Stimulated activated CD4-positive, alpha-beta T cell treated with anti-CD3 and anti-CD28 coated beads, Interleukin-4, amount 100 ng/mL, for 24 hours (primary cell): ENCODE measurements at places on chromosomes 1 and 21.

DNA sequence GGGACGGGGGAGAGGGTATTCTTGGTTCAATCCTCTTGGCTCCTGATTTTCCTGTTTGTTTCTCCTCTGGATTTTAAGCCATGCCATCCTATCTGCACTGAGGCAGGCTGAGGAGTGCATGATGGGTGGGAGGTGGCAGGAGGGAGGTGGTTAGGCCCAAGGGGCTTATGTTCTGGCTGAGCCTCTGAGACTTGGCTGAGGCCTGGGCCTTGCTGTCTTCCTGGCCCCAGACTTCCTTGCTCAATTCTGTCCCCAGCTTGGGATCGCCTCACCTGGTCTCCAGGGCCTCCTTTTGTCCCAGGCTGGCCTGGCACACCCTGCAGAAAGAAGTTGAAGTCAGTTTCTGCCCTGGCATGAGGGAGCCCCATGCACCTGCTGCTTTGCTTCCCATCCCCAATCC, 11.2 kb downstream of the COL9A2 start:
- no peak for DNase-seq

- DNase-seq, result no peak
Measured at GRCh38 chr1:64495878-64496277, 25.9 kb downstream of the CACHD1 start.

GRCh38 chr1:74193908-74194307, 4.1 kb downstream of the LRRIQ3 start:
- DNase-seq, result no peak

DNA sequence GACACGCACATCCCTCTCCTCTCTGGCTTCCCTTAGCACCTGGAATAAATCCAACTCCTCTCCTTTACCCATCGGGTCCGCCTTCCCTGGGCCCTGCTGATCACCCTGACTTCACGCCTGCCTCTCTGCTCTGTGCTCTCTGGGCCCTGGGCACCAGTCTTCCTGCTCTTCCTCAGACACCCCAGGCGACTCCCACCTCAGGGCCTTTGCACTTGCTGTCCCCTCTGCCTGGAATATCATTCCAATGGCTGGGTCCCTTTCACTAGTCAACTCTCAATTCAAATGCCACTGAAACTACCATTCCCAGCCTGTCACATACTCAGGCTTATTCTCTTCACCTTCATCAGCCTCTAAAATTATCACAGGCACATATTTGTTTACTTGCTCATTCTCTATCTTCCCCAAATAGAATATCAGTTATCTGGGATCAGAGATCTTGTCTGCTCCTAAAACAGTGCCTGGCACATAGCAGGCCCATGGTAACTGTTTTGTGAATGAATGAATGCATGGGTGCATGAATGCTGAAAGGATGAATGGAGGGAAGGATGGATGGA, 27.2 kb upstream of the SELENON start:
- no peak for DNase-seq

GRCh38 chr1:7127322-7128075, 342.2 kb downstream of the CAMTA1 start:
- DNase-seq, result no peak

GRCh38 chr1:186575348-186575747, 104.9 kb downstream of the PTGS2 start:
- no peak for DNase-seq

DNA sequence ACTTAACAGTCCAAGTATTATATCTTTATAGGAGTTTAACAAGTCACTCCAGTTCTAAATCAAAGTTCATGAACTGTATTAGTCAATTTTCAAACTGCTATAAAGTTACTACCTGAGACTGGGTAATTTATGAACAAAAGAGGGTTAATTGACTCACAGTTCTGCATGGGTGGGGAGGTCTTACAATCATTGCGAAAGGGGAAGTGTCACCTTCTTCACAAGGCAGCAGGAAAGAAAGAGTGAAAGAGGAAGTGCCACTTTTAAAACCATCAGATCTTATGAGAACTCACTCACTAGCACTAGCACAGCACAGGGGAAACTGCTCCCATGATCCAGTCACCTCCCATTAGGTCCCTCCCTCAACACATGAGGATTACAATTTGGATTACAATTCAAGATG, 70.0 kb downstream of the CLCA4 start:
- DNase-seq, result no peak

GRCh38 chr1:7707527-7707926, 63.6 kb upstream of the VAMP3 start:
- no peak for DNase-seq

- no peak for DNase-seq
Measured at GRCh38 chr1:9314111-9314510, 21.4 kb downstream of the SPSB1 start.

- no peak for DNase-seq
Measured at GRCh38 chr1:210770396-210770984, 363.5 kb downstream of the KCNH1 start.

GRCh38 chr21:21864321-21864840, 866.2 kb downstream of the NCAM2 start:
- no peak for DNase-seq

DNA sequence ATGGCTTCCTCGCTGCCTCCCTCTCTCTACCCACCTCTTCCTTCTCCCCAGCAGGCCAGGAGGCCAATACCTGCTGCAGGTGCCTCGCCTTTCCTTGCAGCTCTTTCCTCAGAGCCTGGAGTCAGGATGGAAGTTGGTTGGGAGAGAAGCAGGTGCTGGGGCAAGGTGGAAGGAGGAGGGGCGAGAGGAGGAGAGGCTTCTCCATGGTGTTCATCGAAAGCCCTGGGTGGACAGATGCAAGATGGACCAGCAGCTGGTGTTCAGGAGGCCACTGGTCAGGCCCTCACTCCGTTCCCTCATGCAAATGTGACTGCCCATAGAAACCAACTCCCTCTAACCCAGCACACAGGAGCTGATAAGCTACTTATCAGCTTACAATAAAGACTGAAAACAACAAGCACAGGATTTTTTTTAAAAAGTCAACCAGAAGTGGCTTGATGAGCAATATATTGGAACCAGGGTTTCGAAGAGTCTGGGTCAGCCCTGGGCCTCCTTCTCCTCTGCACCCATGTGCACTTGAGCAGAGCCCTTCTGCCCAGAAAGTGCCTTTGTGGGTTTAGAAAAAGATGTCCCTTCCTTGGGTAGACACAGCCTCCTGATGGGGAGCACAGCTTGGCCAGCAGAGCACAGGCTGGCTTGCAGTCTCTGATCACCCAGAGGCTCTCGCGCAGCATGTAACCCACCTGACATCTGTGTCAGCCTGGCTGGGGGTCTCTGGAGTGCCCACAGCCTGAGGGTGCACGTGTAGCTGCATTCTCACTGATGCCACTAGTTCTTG, 16.6 kb upstream of the GSTM4 start:
- no peak for DNase-seq

GRCh38 chr1:227943381-227944089, 4.2 kb downstream of the WNT9A start:
- no peak for DNase-seq

DNA sequence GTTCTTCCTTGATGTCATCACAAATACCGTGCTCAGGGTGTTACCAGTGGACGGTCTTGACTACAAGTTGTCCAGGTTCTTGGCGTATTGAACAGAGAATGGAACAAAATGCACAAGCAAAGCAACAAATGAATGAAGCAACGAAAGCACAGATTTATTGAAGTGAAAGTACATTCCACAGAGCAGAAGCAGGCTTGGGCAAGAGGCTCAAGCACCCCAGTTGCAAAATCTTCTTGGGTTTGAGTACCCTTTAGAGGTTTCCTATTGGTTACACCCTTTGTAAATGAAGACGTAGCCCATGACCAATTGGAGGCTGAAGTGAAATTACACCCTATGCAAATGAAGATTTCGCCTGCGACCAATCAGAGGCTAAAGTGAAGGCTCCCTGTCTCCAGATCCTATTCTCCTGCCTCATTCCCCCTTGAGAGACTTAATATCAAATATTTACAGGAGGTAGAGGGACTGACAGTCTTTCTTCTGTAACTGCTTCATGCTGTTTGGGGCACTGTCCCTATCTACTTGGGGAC, 38.3 kb downstream of the YY1AP1 start:
- DNase-seq, result no peak

- no peak for DNase-seq
Measured at GRCh38 chr1:17669866-17670451, 85.2 kb upstream of the ACTL8 start.

GRCh38 chr1:171017426-171017825, 73.3 kb upstream of the FMO3 start:
- DNase-seq, result no peak

- DNase-seq, result no peak
Measured at GRCh38 chr1:63935143-63935542, 161.3 kb downstream of the ROR1 start.
